ENCODE measurements at places on chromosomes 7 and 10.

- no peak for DNase-seq
These were observed 89.6 kb downstream of the LCOR start for GRCh38 chr10:96921655-96922054.

GRCh38 chr7:135993950-135994349, 16.8 kb upstream of the MTPN start:
- no peak for DNase-seq

DNA sequence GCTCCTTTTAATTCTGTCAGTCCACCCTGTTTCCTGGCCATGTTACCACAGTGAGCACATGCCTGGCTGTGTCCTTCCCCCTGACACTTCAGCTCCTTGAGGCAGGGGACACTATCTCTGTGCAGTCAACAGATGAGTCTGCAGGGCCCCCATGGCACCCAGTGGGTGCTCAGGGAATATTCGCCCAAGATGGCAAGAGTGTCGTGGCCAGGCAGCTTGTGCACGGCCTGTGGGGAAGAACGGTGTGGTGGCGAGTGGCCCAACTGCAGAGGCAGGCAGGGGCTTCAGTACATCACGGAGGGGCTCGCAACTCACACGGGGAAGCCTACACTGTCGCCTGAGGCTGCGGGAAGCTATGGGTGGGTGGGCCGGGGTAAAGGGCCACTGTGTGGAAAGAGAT, 91.1 kb downstream of the TRRAP start:
- no peak for DNase-seq

DNA sequence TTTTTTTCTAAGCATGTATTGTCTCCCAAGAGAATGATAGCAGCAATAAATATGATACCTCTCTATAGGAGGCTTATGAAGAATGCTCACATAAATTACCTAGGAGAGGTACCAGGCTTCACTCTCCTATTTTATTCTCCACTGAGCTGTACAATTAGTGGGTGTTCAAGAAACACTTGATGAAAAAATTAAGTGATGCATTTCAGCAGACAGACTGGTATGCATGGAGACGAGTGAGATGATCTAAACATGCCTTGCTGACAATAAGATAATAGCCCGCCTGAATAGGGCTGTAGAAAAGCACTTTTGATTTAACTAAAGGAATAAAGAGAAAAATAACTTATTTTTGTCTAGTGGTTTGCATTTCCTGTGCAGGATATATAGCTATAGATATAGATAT, 1449.7 kb downstream of the GATA3 start:
- no peak for DNase-seq

DNA sequence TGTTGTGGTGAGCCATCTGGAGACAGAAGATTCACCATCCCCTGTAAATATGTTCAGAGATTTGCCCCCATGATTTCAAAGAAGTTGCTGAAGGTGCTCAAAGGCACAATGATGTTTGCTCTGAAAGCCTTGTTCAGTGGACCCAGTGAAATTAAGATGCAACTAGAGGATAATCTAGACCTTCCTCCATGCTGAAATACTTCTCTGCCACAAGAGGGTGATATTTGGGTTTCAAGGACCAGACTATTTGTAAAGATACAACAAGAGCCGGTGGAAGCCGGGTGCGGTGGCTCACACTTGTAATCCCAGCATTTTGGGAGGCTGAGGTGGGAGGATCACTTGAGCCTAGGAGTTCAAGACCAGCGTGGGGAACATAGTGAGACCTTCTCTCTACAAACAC, 13.5 kb upstream of the MSRB2 start:
- no peak for DNase-seq

DNA sequence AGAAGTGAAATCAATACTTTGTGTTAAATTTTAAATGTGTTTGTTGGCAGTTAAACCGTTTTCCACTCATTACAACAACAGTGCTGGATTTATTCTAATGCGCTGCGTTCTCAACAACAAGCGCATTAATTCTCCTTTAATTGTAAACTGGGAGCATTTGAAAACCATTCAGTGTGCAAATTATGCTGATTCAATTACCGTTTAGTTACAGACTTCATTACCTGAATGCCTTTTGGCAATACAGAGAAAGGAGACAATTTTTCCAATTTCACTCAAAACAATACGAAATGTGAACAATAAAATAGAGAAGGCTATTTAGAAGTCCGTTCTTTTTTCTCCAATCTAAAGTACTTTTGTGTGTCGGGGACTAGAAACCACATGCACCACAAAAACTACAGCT, 4.2 kb downstream of the NXPH1 start:
- DNase-seq, result no peak

GRCh38 chr7:83466956-83467355, 182.0 kb downstream of the SEMA3E start:
- DNase-seq, result no peak

GRCh38 chr10:11532306-11532705, 79.1 kb downstream of the USP6NL start:
- no peak for DNase-seq

- DNase-seq, result no peak
These were observed 45.0 kb downstream of the VWDE start for GRCh38 chr7:12358694-12359093.

GRCh38 chr7:41762641-41763040, 59.8 kb upstream of the INHBA start:
- no peak for DNase-seq

DNA sequence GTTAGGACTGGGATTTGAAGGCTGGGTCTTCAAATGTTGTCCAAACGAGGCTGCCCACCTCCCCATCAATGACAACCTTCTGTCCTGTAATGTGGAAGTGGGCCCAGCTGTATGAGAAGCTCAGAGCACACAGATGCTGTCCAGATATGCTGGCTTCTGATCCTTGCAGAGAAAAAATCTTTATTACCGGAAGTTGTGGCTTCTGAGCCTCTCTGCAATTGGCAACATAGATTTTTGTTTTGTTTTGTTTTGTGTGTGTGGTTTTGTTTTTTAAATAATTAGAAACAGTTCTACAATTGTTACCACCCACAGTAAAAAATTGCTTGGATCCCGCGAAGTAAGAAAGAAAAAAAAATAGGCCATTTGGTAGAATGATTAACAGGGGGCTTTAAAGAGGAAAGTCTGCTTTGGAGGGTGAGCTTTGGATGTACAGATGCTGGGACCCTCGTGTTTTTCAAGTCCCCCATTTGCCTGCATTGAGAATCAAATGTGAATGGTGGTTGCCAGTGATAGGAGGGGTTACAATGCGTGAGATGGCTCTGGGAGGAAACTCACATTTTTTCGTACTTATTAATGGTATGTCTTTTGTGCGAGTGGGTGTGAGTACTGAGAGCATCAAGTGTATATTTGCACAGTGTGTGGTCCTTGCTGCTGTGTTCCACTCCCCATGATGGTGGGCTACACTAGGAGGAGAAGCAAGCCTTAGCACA, 153.2 kb downstream of the TCF7L2 start:
- no peak for DNase-seq

GRCh38 chr10:132521466-132522102, 16.0 kb upstream of the INPP5A start:
- DNase-seq, result no peak

DNA sequence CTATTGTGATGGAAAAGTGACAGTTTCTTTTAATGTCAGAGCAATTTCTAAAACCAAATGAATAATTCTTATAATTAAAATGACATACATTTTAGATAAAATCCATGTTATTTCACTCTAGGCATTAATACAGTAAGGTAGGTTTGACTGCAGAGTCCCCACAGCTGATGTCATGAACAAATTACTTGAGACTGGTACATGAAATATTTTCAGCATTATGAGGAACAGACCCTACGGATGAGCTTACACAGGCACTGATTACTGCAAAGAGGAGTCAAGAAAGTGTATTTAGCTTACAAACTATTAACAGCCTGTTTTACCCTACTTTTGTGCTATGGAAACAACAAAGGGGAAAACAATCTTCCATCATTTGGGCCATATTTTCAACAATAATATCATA, 8.9 kb downstream of the COL1A2 start:
- DNase-seq, result no peak

DNA sequence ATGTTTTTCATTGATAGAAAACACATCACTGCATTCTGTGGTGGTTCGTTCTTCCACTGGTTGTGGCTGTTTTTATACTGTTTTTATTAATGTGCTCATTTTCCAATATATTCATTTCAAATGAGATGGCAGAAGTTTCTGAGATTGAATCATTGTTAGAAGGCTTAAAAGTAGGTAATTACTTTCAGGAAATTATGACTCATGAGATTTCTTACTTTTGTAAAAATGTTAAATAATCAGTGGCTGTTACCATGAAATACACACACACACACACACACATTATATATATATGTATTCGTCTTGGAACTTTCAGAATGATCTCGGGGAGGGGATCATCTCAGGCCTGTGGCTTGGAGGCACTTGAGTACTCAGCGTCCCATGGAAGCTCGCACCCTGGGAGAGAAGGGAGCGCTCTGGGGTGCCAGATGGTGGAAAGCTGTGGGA, 66.1 kb downstream of the ZMYND11 start:
- DNase-seq, result no peak

DNA sequence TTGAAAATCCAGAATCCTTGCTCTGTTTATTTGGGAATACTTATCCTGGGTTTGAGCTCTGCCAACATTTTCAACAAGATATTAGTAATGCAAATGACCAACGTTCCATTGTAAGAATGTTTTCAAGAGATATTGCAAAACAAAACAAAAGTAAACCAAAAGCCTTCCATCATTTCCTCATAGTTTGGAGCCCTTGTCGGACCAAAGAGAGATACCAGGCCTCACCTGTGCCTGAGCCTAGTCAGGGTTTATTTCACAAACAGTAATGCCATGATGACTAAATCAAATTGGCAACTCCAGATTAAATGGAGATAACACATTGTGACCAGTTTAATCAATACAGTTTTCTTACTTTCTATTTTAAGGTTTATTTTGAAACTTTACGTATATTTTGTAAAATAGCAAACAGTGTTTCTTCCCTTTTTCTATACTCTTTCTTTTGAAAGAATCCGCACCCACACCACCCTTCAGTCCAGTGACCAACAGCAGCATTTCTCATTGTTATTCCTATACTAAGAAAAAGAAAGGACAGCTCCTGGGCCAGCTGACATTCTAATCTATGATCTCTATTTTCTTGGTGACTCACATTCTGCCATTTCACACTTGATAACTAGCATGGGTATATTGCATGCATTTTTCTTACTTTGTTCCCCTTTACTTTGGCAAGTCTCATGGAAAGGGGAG, 168.5 kb upstream of the MEOX2 start:
- no peak for DNase-seq

DNA sequence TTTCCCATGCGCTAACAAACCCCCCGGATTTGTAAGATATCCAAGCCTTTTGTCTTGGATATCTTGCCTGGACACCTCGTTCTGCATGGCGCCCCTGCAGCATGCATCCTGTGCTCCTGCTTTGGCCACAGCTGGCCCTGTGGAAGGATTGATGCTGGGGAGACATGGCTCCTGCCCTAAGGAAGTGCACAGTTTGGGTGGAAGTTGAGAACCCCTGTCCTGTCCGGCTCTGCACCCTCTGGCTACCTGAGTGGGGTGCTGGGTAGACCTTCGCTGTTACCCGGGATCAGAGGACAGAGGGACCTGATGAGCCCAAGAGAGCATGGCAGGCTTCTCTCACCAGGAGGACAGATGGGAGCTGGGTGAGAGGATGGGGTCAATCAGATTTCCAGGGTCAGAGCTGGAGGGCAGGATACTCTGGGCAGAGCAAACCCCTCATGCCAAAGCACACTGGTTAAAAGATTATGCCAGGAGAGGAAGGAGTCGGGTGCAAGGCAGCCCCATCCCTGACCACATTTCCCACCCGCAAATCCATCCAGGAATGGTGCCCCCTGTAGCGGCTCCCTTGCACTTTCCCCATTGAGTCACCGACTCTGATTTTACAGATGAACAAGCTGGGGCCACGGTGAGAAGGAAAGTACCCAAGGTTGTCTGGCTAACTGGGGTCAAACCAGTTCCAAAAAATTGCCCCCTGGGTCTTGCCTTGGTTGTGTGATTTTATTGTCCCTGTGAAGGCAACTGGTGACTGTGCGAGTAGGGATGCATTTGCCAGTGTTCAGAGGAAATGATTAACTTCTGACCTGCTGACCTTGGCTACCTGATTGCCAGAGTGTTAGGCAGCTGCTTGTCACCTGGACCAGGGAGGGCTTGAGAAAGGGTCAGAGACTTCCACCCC, 290.1 kb upstream of the ZMIZ1 start:
- DNase-seq, result no peak

DNA sequence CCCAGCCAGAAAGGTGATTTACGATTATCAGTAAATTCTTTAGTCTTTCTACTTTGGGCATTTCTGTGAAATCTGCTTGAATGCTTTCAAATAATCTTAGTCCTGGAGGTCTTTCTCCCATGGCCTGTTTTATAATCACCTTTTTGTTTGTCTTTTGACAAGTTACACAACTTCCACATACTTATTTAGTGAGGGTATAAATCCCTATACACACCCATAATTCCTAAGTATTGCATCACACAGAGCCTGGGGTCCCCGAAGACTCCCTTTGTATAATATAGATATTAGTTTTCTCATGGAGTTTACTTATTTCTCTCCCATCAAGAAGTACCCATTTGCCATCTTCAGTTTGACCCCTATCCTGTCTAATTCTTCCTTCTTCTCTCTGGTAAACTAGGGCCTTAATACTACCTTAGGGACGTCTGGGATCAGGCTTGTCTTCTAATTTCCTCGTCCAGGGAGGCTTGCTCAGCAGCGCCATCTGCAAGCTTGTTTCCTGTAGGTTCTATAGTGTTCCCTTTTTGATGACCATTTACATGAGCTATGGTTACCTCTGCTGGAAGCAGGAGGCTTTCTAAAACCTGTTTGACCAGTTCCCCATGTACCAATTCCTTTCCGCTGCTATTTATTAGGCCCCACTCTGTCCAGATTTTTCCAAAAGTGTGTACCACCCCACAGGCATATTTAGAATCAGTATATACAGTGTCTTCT, 8.1 kb downstream of the DNAH11 start:
- DNase-seq, result no peak

- no peak for DNase-seq
These were observed 8.7 kb downstream of the PGAM2 start for GRCh38 chr7:44056681-44057080.

GRCh38 chr10:22765660-22766547, 51.5 kb upstream of the PIP4K2A start:
- no peak for DNase-seq

DNA sequence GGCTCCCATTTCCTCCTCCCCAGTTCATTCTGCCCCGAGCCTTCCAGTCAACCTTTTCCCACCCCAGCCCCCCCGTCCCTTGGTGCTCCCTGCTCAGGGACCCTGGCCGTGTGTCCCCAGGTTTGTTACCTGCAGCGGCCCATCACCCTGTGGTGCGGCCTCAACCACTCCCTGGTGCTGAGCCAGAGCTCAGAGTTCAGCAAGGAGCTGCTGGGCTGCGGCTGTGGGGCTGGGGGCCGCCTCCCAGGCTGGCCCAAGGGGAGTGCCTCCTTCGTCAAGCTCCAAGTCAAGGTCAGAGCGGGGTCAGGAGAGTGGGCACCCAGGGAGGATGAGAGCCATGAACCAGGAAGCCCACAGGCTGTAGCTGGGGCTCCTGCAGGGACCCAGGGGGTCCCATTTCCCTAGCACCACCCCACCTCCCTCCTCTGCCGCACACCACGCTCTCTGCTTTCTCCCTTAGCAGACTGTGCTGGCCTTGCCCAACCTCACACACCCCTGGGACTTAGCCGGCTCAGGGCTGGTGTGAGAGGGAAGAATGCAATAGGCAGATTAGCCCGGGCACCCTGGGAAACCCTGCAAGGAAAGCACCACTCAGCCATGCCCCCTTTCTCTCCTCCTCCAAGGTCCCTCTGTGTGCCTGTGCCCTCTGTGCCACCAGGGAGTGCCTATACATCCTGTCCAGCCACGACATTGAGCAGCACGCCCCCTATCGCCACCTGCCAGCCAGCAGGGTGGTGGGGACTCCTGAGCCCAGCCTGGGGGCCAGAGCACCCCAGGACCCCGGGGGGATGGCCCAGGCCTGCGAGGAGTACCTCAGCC, 2.0 kb upstream of the PCOLCE start:
- no peak for DNase-seq

- no peak for DNase-seq
These were observed 23.3 kb downstream of the CPXM2 start for GRCh38 chr10:123868038-123869019.

Measured in stimulated activated CD8-positive, alpha-beta memory T cell treated with anti-CD3 and anti-CD28 coated beads, Interleukin-12 subunit alpha, Interleukin-12 subunit beta, amount 100 ng/mL, for 1 hour (primary cell).